ENCODE measurements at places on chromosomes 5 and 9.

GRCh38 chr5:165885623-165886350 lies 2380.4 kb downstream of the MAT2B start:
- no peak for DNase-seq

- no peak for DNase-seq
These were observed 18.3 kb upstream of the PHYHD1 start for GRCh38 chr9:128902351-128903078.

- DNase-seq = no peak
These were observed 778 bp downstream of the TRIM41 start for GRCh38 chr5:181223729-181224389.

DNA sequence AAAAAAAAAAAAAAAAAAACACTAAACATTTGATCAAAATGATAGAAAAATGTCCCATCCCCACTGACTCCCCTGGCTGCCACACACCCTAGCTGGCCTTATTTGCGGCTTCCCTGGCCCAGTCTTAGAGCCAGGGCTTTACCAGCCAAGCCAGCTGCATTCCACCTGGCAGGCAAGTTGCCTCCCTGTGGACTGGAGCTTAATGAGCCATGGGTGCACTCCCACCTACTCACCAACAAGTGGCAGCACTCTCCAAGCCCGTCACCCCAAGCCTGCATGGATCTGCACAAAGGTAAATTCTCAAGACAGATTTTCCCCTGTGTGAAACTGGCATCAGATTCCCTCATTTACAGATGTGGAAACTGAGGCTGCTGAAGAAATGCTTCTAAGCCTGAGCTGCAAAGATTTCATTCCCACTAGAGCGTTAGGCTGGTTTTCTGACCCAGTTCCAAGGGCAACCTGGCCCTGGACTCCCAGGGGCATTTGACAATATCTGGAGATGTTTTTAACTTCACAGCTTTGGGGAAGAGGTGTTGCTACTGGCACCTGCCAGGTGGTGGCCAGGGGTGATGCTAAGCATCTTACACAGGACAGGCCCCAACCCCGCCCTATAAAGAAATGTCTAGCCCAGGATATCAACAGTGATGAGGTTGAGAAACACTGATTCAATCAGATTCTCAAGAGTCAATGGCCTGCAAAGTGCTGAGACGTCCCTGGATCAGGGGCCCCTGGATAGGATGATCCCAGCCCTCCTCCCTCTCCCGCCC lies 21.9 kb upstream of the VDAC1 start:
- DNase-seq = no peak

- DNase-seq = no peak
These were observed 101.3 kb downstream of the GADD45G start for GRCh38 chr9:89706086-89706485.

- DNase-seq = no peak
These were observed 13.9 kb downstream of the RAI14 start for GRCh38 chr5:34669931-34670516.

- no peak for DNase-seq
These were observed 134.2 kb downstream of the ZNF354C start for GRCh38 chr5:179194201-179194910.

GRCh38 chr5:6412811-6413210 lies 34.5 kb upstream of the MED10 start:
- DNase-seq = no peak

DNA sequence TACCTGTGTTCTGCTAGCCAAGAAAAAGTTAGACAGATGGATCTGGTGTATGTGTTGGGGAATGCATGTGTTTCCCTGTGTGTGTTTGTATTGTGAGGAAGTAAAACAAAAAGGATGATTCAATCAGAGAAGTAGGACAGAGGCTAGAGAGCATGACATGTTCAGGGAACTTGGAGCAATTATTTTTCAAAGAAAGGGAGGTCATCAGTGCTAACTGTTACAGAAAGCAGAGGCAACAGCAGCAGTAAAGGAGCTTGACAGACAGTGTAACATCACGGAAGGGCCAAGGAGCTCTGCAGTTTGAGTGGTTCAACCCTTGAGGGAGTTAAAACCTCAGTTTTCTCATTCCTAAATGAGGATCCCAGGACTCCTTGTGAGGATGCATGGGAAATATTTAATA lies 13.2 kb downstream of the SPINK1 start:
- no peak for DNase-seq

DNA sequence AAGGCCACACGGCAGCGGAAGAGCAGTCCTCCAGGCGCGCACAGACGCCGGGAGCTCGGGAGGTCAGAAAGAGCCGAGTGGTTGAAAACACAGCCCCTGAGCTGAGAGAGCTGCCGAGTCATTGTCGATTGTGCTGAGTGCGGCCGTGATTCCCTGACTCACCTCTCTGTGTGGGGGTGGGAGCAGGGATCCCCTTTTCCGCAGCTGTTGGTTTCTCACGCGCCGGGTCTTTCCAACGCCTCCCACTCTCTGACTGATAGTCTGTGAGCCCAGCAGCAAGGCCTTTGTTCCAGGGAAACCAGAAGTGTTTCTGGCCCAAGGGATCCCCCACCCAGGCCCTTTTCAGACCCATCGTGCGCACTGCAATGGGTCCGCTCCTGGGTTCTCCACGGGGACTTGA lies 97.3 kb downstream of the MRPL36 start:
- DNase-seq = no peak

DNA sequence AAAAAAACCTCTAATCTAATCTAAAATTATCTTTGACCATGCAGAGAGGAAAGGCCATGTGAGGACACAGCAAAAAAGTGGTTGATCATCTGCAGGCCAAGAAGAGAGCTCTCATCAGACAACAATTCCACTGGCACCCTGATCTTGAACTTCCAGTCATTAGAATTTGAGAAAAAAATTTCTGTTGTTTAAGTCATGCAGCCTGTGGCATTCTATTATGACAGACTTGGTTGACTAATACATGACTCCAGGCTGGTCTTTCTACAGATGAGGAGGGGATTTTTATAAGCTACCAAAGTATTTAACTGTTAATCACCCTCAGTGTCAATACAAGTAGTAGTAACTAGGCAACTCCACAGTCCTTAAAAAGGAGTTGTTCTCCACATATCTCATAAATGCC lies 358.5 kb upstream of the RGMB start:
- no peak for DNase-seq

GRCh38 chr9:108933231-108933717 lies 650 bp downstream of the ELP1 start:
- no peak for DNase-seq

GRCh38 chr9:134391319-134392231 lies 65.3 kb downstream of the RXRA start:
- no peak for DNase-seq

DNA sequence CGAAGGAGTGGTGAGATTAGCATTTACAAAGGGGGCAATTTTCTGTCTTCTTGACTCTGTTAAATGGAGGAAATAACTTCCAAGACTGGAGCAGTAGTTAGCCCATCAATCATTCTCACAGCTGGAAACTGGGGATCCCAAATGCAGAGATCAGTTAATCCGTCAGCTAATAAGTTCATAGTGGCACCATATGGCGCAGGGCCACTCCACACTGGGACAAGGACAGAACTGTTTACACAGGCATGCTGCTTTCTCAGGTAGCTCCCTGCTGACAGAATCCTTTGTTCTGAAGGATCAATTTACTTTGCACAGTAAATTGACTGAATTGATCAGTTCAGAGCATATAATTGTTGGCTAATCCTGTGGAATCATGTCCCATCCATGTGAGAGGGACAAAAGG lies 395.7 kb downstream of the TMEM161B start:
- DNase-seq = no peak

DNA sequence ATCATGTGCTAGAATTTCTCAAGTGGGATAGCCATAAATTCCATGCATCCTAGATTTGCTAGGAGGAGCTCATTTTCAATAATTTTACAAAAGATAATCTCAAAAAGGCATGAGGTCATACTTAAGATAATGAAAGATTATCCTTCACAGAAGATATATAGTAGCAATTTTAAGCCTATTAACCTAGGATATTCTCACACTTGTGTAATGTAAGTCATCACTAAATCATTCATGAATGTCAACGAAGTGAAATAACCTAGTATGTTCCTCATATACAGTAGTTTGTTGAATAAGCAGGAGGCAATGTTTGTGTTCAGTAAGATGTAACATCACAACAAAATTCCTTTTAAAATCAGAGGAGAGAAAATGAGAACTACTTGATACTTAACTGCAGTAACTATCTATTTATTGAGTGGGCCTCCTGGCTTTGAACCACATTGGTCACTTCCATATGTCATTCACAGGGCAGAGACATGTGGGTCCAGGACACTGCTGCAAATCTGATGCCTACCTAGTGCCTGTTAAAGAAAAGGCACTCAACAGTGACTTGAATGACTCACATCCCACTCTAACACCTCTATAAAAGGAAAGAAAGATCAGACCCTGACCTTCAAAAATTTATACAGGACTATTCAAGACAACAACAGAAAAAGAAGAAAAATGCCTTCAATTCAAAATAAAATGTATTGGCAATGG lies 8.2 kb downstream of the LIFR start:
- no peak for DNase-seq

- DNase-seq = no peak
These were observed 197.1 kb downstream of the ICE1 start for GRCh38 chr5:5619546-5619945.

GRCh38 chr9:82284758-82285157 lies 296.2 kb downstream of the SPATA31D1 start:
- no peak for DNase-seq

DNA sequence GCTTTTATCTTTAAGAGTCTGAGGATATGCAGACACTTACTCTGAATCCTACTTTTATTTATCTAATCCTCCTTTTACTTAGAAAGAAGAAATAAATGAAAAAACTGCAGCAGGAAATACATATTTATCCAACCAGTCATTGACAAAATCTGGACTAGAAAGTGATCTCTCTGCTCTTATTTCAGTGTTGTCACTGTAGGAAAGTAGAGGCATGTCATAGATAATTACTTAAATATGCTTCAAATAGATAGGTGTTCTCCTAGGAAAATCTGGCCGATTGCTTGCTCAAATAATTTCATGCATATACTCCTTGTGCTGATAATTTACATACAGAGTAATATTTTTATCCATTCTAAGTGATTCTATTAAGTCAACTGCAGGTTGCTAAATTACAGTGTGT lies 2001.9 kb upstream of the C9orf72 start:
- no peak for DNase-seq

- no peak for DNase-seq
These were observed 2.5 kb downstream of the CAST start for GRCh38 chr5:96664669-96665068.

DNA sequence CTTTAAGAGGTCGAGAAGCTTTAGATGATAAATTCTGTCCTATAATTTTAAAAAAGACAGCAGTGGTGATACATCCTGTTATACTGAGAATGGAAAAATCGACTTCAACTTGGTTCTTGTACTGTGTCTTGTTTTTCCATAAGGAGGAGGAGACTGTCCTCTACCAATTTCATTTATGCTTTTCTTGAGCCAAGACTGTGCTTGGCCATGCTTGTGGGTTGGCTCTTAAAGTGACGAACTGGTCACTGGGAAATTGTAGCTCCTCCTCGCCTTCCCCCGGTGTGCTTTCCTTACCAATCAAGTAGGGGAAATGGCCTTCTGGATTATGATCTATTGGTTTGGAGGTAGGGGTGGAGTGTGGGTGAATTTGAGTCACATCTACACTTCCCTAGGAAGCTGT lies 67.1 kb upstream of the HSPB3 start:
- DNase-seq = no peak

DNA sequence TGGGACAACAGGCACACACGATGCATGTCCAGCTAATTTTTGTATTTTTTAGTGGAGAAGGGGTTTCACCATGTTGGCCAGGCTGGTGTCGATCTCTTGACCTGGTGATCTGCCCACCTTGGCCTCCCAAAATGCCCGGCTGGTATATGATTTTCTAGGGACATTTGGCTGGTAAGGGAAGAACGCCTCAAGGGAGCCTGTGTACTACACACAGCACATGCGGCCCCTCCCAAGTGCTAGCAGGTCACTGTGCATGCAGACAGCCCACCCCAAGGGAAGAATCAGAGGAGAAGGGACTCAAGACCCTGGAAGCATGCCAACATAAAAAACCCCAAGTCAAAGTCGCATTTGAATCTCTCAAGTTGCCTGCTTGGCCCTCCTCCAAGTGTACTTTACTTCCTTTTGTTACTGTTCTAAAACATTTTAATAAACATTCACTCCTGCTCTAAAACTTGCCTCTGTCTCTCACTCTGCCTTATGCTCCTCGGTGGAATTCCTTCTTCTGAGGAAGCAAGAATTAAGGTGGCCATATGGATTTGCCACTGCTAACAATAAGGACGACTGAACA lies 24.3 kb upstream of the OTULINL start:
- no peak for DNase-seq

- no peak for DNase-seq
These were observed 530.5 kb downstream of the NTRK2 start for GRCh38 chr9:85199866-85200495.

DNA sequence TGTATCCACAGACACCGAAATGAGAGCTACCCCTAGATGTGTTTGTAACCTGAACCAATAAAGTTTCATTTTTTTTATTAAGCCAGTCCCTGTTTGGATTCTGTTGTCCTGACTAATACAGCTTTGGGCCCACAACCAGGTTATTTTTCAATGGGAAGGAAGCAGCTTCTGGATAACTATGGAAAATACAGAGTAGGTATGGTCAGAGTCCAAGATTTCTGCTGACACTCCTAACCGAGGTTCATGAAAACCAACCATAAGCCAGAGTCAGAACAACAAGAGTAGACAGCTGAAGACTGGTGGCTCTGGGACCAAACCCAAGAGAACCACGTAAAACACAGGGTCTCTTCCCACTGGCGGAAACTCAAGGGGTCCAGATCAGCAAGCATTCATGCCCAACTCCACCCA lies 10.8 kb downstream of the KLF9 start:
- DNase-seq = no peak

DNA sequence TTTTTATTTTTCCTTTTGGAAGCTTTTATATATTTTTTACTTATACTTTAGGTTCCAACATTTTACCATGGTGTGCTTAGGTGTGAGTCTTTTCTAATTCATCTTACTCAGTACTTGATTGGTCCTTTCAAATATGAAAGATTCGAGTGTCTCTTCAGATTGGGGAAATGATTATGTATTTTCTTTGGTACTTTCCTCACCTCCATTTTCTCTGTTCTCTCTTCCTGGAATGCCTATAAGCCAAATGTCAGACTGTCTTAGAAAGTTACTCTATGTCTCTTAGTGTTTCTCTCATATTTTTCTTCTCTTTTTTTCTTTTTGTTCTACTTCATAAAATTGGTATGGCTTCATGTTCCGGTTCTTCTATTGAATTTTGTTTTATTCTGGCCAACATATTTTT lies 119.6 kb upstream of the SV2C start:
- DNase-seq = no peak

DNA sequence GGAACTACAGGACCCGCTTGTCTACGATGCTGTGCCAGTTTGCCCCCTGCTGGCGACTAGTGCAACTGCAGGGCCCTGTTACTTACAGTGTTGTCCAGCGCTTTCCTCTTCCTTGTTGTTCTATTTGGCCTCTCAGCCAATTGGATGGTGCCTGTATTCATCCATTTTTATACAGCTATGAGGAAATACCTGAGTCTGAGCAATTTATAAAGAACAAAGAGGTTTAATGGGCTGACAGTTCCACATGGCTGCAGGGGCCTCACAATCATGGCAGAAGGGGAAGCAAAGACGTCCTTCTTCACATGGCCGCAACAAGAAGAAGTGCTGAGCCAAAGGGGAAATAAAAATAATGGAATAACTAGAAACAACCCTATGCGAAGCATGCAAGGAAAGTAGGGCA lies 78.7 kb upstream of the PLEKHG4B start:
- DNase-seq = no peak

GRCh38 chr9:105541838-105542237 lies 16.1 kb upstream of the FKTN start:
- DNase-seq = no peak

GRCh38 chr5:105849701-105850100 lies 1821.0 kb downstream of the EFNA5 start:
- DNase-seq = no peak

Data from smooth muscle cell of the brain vasculature (primary cell).